ENCODE measurements at places on chromosomes 13 and 19.

DNA sequence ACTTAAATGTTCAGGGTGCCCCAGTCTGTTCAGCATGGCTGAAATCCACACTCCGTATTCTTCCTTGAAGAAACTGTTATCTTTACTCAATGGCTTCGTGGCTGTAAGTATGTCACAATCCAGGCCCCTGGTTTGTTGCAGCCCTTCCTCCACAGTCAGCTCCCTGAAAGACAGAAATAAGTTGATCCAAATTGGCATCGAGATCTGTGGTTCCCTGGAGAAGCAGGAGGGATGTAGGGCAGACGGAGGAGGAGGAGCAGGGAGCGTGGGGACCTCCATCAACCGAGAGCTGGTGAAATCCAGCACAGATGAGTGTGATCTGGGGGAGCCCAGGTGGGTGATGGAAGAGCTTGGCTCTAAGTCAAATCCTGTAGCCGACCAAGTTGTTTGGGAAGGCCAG, 304 bp downstream of the TSPAN16 start:
- no peak for DNase-seq

DNA sequence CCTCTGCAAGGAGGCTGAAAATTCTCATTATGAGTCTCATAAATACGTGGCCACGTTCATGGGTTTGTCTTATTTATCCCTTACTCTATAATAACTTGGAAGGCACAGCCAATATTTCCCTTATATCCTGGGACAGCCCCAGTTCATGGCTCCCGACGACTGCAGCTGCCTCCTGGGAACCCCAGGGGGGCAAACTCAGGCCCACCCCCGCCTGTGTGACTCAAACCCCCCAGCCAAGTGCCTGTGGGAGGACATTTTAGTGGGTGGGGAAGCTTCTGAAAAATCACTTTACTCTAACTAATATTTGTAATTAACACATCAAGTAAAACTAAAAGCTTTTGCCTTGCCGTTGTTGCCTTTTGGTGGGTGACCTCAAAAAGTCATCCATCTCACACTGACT, 14.3 kb downstream of the RASA3 start:
- no peak for DNase-seq

- no peak for DNase-seq
Measured at GRCh38 chr13:59931621-59932020, 232.1 kb downstream of the DIAPH3 start.

DNA sequence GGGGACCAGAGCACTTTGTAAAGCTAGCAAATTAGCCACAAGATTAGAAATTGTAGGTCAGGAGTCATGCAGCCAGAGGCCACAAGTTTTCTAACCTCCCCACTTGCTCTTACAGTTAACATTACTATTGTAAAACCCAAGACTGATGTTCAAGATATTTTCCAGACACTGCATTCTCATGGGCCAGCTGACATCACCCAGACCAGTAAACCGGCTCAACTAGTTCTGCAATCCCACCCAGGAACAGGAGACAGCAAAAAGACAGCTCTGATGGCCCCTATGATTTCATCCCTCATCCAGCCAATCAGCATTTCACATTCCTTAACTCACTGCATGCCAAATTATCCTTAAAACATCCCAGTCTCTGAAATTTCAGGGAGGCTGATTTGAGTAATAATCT, 178.5 kb downstream of the PRR20E start:
- no peak for DNase-seq

- DNase-seq, result no peak
Measured at GRCh38 chr19:19452243-19453124, 47.0 kb downstream of the GATAD2A start.

GRCh38 chr19:7636691-7637373, at the start of gene STXBP2:
Gene STXBP2, plus strand, starts transcription at chr19:7637110. Its CDS starts 40 bp downstream, at chr19:7637150.
- DNase-seq, result no peak

DNA sequence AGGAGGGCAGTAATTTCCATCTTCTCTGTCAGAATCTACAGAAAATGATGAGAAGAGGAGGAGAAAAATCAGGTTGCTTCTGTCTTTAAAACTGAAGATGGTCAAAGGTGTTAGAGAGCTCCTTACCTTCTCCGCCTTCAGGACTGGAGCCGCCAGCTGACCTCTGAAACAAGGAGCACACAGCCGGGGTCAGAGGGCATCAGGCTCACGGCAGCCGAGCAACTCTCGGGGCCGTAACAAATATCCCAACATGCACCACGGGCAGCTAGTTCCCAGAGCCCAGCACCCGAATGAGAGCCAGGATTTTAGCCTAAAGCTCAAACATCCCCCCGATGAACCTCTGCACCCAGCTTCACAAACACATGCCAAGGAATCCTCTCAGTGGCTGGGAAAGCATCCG, 27.6 kb downstream of the CAPS start:
- DNase-seq, result no peak

- DNase-seq, result no peak
Measured at GRCh38 chr13:106156468-106156867, 379.0 kb downstream of the EFNB2 start.

GRCh38 chr19:7970716-7971448, 27.4 kb upstream of the TIMM44 start:
- no peak for DNase-seq
